GM12864 (cell line): ENCODE measurements at places on chromosomes 3 and 15.

DNA sequence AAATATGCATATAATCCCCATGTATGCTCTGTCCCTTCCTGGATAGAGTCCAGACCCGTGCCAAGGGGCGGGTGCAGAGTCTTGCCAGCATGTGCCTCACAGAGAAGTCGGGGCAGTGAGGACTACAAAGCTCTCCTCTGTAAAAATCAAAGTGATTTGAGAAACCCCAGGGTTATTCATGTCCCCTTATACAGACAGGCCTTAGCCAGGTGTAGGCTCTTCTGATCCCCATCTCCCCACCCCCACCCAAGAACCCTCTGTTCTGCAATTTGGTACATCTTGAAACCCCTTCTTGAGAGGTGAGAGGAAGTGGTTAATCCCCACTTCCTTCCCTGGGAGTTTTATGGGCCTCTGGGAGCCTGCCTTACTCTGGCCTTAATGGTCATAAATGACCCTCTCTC is 24.7 kb downstream of the TRIM71 start:
- DNase-seq, result no peak

GRCh38 chr3:129503471-129504291 is 24.8 kb upstream of the RHO start:
- DNase-seq, result no peak

DNA sequence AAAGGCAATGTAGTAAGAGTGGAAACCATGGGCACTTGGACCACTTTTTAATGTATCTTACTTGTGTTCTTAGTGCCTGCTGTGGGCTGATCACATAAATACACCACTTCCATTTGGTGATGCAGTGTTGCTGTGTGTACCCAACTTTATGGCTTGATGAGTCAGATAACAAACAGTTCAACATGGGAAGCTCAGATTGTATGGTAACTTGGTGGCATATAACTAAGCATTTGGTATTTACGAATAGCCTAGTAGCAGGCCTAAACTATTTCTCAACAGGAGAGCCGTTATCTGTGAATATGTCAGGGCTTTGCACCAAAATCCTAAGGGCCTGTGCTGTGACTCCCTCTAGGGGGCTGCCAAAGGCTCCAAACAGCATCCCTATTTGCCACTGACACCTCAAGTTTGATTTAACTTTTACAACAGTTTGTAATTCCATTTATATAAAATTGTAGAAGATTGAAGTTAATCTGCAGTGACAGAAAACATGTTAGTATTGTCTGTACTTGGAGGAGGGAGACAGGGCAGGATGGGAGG is 640.4 kb upstream of the CADM2 start:
- DNase-seq, result no peak

GRCh38 chr15:82044373-82045178 is 1.2 kb downstream of the MEX3B start:
- no peak for DNase-seq

DNA sequence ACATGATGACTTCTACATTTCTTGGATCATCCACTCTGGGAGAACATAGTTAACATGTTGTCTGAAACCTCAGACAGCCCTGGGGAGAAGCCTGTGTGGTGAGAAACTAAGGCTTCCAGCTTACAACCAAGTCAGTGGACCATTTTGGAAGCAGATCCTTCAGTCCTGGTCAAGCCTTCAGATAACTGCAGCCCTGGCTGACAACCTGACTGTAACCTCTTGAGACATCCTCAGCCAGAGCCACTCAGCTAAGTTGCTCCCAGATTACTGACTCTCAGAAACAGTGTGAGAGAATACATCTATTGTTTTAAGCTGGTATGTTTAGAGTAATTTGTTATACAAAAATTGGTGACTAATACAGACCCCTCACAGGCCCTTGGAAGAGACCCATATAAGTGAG is 50.9 kb upstream of the KPNA4 start:
- DNase-seq, result no peak

GRCh38 chr3:185702262-185703225 is 116.4 kb downstream of the SENP2 start:
- no peak for DNase-seq

DNA sequence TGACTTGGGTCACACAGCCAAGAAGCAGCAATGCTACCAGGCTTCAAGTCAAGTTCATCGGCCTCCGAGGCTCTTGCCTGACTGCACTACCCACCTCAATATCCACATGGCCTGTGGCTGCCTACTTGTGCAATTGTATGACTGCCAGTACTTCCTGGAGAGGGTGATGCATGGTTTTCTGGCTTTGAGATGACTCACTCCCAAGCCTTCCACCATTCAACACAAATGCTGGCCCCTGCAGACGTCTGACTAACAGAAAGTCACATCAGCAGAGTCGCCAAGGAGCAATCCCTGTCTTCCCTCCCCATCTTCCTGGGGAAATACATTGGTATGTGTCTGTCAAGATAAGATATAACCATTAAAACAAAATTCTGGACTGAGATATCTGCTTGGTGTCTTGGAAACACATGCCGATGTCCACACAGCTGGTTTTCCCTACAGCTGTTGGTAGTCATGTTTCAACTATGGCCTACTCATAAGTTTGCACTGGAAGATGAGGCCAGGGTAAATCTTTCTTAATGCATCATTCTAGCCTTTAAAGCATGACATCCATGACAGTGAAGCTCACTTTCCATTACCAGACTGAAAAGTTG is 79.6 kb upstream of the SPATA12 start:
- DNase-seq, result no peak

DNA sequence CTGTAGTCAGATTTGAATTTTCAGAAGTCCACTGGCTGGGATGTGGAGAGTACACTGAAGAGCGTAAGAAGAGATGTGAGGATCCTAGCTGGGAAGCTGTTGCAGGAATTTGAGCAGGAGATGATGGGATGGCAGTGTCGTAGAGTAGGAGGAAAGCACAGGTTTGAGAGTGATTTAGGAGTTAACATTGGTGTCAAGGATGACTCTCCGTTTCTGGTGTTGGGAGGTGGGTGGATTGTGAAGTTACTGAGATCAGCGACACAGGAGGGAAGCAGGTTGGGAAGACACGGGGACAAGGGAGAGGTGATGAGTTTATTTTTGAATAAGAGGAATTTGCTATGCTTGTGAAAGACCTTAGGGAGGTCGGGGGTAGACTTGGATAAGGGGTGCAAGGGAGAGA is 434.2 kb upstream of the TPM1 start:
- DNase-seq, result no peak

DNA sequence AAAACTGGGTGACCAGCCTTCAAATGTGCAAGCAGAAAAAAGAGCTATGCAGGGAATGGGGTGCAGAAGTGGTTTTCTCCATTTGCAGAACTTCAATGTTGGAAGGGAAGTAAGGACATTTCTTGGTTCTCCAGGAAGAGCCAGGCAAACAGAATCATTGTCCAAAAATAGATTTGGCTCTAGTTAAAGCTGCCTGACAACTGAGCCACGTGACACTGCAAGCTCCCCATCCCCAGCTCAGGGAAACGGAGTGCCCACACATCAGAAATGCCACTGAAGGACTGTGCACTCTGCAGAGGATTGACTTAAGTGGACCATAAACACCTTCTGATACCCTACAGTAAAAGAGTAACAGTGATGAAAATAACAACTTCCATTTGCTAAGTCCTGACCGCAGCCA is 195.6 kb upstream of the NSMCE3 start:
- DNase-seq, result no peak

DNA sequence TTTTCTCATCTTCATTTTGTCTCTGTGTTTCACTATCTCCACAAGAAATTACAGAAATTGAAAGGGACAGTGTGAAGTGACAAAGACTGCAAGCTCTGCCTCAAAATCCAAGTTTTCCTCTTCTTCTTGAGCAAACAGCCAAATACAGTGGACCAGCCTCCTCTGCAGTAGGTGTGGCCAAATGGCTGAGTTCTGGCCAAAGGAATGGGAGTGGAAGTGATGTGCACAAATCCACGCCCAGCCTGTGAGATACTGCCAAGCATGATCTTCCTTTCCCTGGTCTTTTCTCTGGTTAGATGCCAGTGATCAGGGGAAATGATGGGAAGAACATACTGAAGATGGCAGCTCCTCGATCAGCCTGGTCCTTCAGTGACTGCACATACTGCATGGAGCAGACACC is 111.0 kb upstream of the CPNE4 start:
- no peak for DNase-seq

- DNase-seq, result no peak
Observed at GRCh38 chr15:80536231-80536630, 132.0 kb downstream of the ARNT2 start.

- no peak for DNase-seq
Observed at GRCh38 chr3:157092230-157092629, 67.7 kb downstream of the CCNL1 start.

DNA sequence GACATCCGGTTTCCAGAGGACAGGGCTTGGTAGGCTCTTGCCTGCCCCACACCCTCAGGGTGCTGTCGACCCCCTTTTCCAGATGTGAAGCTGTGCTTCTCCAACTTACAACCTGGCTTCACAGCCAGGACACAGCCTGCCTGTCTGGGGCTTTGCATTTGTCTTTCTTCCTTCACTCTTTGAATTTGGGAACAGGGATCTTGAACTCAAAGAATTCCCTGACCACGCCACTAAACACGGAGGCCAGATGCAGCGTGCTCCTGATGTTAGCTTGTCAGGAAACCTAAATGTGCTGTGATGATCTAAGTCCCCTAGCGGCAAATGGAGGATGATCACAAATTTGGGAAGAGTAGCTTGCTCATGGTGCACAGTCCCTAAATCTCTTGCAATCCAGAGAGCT is 244.8 kb upstream of the RGMA start:
- no peak for DNase-seq

- no peak for DNase-seq
Observed at GRCh38 chr15:36152936-36153335, 426.5 kb upstream of the CDIN1 start.

DNA sequence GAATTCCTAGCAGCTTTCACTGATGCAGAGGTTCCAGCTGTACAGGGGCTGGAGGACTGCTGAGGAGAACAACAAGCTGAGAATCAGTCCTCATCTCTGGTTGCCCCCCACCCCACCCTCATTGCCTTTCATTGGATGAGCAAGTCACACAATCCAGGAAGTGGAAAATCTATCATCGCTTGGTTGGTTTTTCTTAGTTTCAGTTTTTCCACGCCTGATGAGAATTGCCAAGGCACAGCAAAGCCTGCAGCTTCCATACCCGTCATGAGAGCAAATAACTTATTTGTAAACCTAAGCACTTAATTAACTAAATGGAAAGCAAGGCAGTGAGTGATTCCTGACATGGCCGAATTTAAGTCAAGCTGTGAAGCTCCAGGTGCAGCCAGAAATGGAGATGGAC is 21.4 kb upstream of the LIPC start:
- DNase-seq, result no peak

GRCh38 chr3:190552969-190553759 is 39.3 kb downstream of the IL1RAP start:
- no peak for DNase-seq

DNA sequence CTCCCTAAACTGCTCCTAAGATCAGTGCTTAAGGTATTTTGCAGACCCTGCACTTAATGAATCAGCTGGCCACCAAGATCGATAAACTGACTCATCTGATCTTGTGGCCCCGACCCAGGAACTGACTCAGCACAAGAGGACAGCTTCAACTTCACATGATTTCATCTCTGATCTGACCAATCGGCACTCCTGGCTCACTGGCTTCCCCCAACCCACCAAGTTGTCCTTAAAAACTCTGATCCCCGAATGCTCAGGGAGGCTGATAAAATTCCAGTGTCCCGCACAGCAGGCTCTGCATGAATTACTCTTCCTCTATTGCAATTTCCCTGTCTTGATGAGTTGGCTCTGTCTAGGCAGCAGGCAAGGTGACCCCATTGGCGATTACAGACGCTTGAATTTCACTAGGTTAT is 13.5 kb downstream of the HTR3E start:
- DNase-seq, result no peak

DNA sequence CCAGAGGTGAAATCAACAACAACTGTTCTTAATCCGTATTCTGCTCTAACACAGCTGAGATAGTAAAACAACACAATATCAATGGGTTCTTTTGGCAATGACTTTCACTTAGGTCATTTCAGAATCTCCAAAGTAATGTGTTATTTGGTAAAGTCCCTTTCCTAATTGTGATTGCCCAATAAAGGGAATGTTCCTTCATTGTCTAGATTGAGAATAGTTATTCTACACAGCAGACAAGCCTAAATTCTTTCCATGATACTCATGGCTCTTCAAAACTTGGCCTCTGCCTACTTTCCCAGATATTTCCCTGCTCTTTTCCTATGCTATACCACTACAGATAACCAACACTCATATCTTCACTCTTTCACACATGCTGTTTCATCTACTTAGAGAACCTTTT is 219.8 kb downstream of the FMN1 start:
- DNase-seq, result no peak

DNA sequence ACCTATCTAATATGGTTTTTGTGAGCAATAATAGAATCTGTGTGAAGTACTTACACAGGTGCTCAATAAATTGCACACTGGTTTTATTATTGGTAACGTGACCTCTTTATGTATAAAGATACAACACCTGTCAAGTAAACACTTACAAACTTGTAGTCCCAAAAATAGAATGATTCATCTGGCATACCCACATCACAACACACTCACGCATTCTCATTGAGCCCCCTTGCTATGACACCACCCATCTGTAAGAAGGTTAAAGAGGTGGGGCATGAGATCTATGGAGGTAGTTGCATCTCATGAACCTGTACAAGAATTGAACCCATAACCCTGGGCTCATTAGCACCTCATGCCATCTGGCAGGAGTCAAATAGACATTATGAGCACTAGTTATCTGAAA is 134.9 kb upstream of the THBS1 start:
- no peak for DNase-seq

GRCh38 chr3:12046406-12046805 is 42.2 kb downstream of the SYN2 start:
- no peak for DNase-seq

DNA sequence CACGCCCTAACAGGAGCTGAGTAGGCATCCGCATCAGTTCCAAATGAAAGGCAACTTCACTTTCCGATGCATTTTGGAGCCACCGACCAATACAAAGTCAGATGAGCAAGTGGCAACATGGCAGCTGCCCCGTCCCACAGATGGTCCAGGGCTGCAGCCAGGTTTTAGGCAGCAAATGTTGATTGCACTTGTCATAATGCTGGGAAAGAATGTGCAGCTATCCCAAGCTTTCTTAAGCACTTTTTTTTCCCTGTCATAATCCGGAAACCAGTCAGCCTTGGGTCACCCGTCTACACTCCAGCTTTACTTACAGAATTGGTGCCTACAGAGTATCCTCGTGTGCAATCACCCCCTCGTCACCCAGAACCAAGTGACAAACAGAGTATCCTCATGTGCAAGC is 147.7 kb downstream of the CHSY1 start:
- no peak for DNase-seq

- no peak for DNase-seq
Observed at GRCh38 chr15:52146261-52146660, 33.7 kb upstream of the BCL2L10 start.

DNA sequence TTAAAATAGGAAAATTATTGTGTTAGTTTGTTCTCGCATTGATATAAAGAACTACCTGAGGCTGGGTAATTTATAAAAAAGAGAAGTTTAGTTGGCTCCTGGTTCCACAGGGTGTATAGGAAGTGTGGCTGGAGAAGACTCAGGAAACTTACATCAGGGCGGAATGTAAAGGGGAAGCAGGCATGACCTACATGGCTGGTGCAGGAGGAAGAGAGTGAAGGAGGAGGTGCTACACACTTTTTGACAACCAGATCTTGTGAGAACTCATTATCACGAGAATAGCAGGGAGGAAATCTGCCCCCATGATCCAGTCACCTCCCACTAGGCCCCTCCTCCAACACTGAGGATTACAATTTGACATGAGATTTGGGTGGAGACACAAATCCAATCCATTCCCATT is 490.7 kb downstream of the RBMS3 start:
- DNase-seq, result no peak
